Activated T-cell treated with anti-CD3 and anti-CD28 coated beads, Interleukin-2, amount 50 U/mL, for 72 hours (primary cell): ENCODE measurements at places on chromosomes 2 and 18. TPM values are rescaled to one million over a fixed set of nuclear protein-coding genes. Genes with fewer than 3 reads are reported as not detected.
A peak's percentile ranks its signal among the peaks of the same experiment; 100 is the strongest.

GRCh38 chr2:185633621-185634020, 105.0 kb upstream of the FSIP2 start:
- DNase-seq = no peak

Gene NT5C1B
- total RNA-seq = not detected

DNA sequence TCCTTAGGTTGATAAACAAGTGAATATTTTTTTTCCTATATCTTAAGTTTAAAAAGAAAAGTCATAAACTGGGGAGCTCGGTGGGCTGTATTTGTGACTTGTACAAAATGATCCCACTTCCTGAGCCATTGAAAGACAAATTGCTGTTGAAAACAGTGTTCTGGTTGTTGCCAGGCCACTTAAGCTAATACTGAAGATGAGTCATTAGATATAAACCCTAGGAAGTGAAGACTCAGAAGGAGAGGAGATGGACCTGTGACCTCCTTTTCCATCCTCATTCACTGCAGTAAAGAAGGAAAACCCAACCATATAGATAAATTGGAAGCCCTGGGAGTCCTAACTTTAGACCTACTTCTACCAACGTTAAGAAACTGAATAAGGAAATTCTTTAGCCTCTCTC, 46.2 kb upstream of the SERPINE2 start:
- no peak for DNase-seq

DNA sequence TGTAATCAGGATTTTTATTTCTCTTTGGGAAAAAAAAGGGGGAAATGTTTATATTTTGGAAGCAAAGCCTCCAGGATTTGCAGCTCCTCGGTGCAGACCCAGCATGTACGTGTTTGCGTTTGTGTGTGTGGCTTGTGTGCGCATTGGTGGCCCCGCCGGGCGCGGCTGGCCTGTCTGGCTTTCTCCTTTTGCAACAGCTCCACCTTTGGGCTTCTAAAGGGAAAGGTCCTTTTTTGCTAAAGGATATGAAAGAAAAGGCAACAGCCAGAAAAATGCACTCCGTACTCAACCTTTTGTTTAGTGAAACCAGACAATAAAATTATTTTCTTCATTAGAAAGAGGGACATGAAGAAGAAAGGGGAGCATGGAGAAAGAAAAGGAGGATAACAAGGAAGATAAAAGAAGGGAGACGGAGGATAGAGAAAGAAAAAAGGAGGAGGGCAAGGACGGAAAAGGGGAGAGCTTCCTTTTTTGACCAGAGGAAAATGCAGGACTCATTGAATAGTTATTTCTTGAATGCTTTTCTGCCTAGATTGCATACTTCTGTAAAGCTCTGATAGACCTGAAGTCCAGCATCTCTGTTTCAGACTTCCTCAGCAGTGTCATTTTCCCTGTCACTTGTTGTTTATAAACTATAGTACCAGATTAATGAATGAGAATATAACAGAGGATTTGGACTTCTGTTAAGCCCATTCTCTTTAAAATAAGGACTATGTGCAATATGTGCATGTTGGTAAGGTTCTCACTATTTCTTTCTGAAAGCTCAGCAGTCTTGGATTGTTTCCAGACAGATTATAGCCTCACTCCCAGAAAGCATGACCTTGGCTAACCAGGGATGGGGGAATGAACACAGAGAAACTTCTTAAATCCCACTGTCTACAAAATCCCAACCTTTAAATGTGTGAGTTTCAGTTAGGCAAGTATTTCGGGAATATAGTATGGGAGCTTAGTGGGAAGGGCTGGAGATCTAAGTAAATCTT, 563.1 kb upstream of the PIK3C3 start:
- peak; percentile 2 for DNase-seq

Gene TRIM54
- not detected for total RNA-seq

DNA sequence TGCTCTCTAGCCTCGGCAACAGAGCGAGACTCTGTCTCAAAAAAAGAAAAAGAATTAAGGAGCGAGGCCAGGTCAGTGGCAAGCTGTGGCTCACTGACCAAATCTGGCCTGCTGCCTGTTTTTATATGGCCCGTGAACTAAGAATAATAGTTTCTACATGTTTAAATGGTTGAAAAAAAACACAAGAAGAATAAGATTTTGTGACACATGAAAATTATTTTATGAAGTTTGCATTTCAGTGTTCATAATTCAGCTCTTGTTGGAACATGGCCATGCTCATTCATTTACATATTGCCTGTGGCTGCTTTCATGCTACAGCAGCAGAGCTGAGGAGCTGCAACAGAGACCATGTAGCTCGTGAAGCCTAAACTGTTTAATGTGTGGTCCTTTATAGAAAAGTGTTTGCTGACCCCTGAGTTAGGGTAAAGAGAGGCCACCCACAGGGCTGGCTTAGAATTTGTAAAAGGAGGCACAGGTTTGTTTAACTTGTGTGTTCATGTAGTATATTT, 59.5 kb downstream of the MFSD6 start:
- DNase-seq = no peak

GRCh38 chr2:104919127-104919526, 65.2 kb downstream of the POU3F3 start:
- DNase-seq = no peak

Gene TUBA3E
- total RNA-seq = not detected

DNA sequence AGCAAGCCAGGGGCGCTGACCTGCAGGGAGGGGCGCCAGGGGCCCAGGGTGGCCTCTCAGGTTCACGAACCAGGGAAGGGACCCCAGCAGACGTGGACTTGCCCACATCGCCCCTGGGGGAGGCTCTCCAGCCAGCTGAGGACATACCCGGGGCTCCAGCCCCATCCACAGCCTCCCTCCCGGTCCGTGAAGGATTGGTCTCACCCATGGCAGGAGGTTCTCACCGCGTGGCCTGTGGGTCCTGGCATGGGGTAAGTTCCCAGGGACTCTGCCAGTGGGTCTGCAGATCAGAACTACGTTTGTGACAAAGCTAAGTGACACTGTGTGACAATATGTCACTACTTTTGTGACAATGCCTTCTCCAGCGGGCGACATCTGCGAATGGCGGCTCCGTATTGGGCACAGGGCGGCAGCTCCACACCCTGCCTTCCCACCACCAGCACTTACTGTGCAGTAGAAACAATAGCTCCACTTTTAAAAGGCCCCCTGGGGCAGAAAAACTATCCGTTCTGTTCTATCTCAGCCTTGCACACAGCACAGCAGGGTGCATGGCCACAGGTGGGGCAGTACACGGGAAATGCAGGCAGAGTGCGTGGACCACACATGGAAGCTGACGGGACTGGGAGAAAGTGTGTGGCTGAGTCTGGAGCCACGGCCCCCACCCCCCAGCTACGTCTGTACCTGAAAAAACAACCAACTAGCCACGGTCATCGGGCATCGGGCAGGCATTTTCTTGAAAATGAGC, 65.2 kb upstream of the CTDP1 start:
- no peak for DNase-seq

Gene ZNF521
- total RNA-seq = not detected

DNA sequence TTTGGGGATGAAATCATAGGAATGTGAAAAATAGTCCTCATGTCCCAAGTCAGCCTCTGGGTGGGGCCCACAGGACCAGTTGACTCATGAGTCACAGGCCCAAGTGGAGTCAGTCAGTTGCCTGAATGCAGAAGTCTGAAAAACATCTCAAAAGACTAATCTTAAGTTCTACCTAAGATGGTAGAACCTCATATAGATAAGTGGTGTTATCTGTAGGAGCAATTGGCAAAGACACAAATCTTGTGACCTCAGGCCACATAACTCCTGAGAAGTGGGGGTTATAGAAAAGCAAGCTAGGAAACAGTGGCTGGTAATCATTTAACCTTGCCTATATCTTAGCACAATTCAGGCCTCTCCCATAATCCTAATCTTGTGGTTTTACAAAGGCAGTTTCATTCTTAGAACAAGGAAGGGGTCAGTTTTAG, 257.1 kb upstream of the SPOPL start:
- DNase-seq = no peak

DNA sequence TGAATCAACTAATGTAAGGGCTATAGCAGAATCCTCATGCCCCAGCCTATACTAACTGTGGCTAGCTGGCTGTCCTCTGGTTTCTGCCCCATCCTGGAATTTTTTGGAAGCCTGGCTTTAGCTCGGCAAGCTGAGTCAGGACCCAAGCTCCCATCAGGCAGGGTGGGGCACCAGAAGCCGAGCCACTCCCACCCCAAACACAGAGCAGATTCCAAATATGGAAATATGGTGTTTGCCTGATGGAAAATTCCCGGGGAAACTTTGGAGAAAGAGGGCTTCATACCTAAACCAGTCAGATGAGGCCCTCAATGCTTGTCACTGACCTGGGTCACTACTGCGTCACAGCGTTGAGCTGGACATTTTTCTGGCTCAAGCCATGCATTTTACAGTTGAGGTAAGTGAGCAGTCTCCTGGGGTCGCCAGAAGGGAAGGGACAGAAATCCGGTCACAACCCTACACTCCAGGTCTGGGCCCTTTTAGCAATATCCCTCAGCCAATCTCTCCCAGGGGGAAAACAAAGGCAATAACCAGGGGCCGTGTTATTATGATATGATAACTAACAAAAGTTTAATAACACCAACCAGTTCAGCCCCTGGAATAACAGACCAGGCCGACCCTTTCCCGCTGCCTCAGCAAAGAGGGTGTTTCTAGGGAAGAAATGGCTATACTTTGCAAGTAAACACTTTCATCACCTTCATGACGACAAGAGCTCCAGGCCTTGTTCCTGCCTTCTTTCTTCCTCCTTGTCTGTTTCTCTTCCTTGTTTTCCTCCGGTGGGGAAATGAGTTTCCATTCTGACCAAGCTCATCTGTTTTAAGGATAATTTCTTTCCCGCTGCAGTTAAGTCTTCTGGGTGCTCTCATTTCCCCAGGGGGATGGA, 37.7 kb downstream of the PSD4 start:
- DNase-seq = no peak

- no peak for DNase-seq
Measured at GRCh38 chr2:76839826-76840225, 682.4 kb downstream of the LRRTM4 start.
